ENCODE measurements at places on chromosomes 6 and 20. TPM values are rescaled to one million over a fixed set of nuclear protein-coding genes. Genes with fewer than 3 reads are reported as not detected.

GRCh38 chr6:152206072-152206818 lies 398.8 kb downstream of the ESR1 start:
- H3K4me1 ChIP-seq, result no peaks in the 10 kb centered on the region
- DNase-seq, result no peak
- H3K27ac ChIP-seq, result no peak overlapping the region
- H3K27me3 ChIP-seq, result no peaks in the 10 kb centered on the region
- no peak overlapping the region for H3K4me3 ChIP-seq
- H3K36me3 ChIP-seq, result peaks cover 54% of the 10 kb centered on the region

DNA sequence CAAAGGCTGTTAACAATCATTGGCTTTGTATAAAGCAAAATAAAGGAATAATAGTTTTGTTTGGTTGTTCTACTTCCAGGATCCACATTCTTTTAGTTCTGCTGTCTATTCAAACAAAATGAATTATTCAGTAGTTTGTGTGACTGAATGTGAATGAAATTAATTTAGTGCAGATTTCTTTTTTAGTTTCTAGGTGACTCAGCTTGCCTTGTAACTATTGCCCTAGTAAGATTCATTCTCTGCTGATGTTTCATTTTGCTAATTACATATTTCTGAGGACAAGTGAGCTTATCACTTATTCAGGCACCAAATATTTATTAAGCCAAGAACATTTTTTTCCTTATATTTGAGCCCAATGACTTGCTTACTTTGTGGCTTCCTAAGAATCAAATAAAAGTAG lies 46.5 kb upstream of the RIPOR2 start:
- H3K27me3 ChIP-seq, result no peaks in the 10 kb centered on the region
- no peaks in the 10 kb centered on the region for H3K36me3 ChIP-seq
- no peak overlapping the region for H3K27ac ChIP-seq
- DNase-seq, result no peak

GRCh38 chr6:12595161-12595811 lies 121.3 kb upstream of the PHACTR1 start:
- no peaks in the 10 kb centered on the region for H3K4me1 ChIP-seq
- H3K36me3 ChIP-seq, result no peaks in the 10 kb centered on the region
- no peak for DNase-seq
- no peak overlapping the region for H3K27ac ChIP-seq
- no peak overlapping the region for H3K4me3 ChIP-seq

DNA sequence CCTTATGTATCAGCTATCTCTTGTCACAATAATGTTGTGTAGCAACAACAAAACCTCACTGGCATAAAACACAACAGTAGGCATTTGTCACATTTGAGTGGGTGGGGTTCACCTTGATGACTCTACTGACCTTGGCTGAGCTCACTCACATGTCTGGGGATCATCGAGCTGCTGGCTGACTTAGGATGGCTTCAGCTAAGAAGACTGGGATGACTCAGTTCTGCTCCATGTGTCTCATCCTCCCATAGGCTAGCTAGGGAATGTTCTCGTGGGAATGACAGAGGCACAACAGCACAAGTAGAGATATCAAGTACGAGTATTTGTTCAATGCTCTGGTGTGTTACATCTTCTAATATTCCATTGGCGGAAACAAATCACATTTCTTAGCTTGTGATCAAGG lies 167.9 kb downstream of the PLCB1 start:
- DNase-seq, result no peak
- no peak overlapping the region for H3K4me3 ChIP-seq
- no peaks in the 10 kb centered on the region for H3K36me3 ChIP-seq
- no peaks in the 10 kb centered on the region for H3K27me3 ChIP-seq
- no peak overlapping the region for H3K27ac ChIP-seq

GRCh38 chr20:57000441-57000968 lies 265.9 kb downstream of the BMP7 start:
- no peaks in the 10 kb centered on the region for H3K4me1 ChIP-seq
- no peaks in the 10 kb centered on the region for H3K36me3 ChIP-seq
- H3K4me3 ChIP-seq, result no peak overlapping the region
- no peaks in the 10 kb centered on the region for H3K27me3 ChIP-seq
- no peak for DNase-seq

DNA sequence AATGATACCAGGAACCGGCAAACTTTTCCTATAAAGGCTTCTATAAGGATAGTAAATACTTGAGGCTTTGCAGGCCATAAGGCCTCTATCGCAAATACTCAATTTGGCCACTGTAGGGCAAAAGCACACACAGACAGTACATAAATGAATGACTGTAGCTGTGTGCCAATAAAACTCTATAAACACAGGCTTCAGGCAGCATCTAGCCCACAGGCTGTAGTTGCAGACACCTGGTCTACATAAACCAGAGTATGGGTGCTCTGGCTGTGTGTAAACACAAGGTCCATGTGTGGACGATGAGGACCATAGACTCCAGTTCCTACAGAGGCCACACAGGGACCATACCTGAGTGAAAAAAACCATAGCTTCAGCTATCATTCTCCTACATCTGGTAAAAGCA lies 52.2 kb downstream of the ZMYND8 start:
- no peak overlapping the region for H3K4me3 ChIP-seq
- no peaks in the 10 kb centered on the region for H3K27me3 ChIP-seq
- peaks cover 39% of the 10 kb centered on the region for H3K36me3 ChIP-seq

DNA sequence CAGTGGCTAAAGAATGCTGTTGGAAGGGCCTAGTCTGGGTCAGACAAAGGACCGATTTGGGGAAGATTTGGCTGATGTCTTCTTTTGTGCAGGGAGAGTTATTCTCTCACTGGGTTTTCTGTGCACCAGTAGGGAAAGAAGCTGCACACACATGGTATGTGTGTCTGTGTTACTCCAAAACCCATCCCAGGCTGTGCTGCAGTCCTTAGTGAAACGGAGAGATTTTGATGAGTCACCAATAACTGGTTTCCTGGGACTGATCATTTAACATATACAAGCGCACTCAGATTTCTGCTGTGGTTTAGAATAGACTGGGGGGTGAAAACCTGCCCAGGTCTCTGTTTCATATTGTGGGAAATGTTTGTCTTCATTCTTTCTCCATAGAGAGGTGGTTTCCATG lies 1049.8 kb downstream of the KIF16B start:
- H3K4me1 ChIP-seq, result no peaks in the 10 kb centered on the region
- H3K27me3 ChIP-seq, result no peaks in the 10 kb centered on the region

- DNase-seq, result no peak
- H3K4me3 ChIP-seq, result no peak overlapping the region
- H3K27ac ChIP-seq, result no peak overlapping the region
- H3K27me3 ChIP-seq, result no peaks in the 10 kb centered on the region
- H3K4me1 ChIP-seq, result no peaks in the 10 kb centered on the region
Measured at GRCh38 chr6:150282806-150283205, 86.0 kb upstream of the IYD start.

- H3K36me3 ChIP-seq, result no peaks in the 10 kb centered on the region
- no peak overlapping the region for H3K4me3 ChIP-seq
- H3K4me1 ChIP-seq, result no peaks in the 10 kb centered on the region
- no peak overlapping the region for H3K27ac ChIP-seq
Measured at GRCh38 chr6:14948586-14949245, 297.2 kb upstream of the JARID2 start.

- H3K4me1 ChIP-seq, result peaks cover 88% of the 10 kb centered on the region
- H3K36me3 ChIP-seq, result peaks cover 4% of the 10 kb centered on the region
- H3K4me3 ChIP-seq, result no peak overlapping the region
- H3K27me3 ChIP-seq, result no peaks in the 10 kb centered on the region
Measured at GRCh38 chr6:16136621-16137450, 8.0 kb downstream of the MYLIP start.

DNA sequence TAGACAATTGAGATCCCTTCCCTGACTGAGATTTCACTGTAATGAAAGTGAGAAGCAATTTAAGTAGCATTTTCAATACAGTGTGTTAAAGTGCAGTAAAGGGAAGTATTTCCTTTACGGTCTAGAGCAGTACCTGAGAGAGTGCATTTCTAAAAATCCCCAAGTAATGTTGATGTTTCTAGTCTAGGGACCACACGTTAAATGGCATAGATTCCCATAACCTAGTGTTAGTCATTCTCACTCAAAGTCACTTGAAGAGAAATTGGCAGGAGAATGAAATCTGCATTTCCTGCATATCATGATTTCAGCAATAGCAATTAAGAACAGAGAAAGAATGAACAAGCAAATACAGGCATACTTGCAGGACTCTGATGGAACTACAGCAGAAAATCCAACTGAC lies 67.9 kb downstream of the CGA start:
- no peaks in the 10 kb centered on the region for H3K36me3 ChIP-seq
- H3K27me3 ChIP-seq, result no peaks in the 10 kb centered on the region
- DNase-seq, result no peak
- H3K4me1 ChIP-seq, result no peaks in the 10 kb centered on the region
- no peak overlapping the region for H3K27ac ChIP-seq

DNA sequence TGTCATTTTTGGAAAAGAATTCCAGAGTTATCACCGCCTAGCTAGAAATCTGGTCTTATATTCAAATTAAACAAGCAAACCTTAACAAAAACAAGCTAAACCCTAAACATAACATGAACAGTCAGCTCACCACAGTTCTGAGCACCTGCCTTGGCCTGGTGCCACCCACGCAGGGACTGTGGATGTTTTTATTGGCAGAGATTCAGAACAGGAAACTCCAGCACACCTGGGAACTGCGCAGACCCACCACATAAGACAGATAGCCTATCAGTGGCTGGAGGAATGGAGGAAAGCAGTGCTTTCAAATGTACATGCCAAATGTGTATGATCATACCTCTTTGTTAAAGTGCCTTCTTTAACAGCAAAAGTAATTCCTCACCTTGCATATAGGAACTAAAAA lies 8.9 kb downstream of the SLC16A10 start:
- H3K36me3 ChIP-seq, result no peaks in the 10 kb centered on the region
- no peak for DNase-seq
- no peak overlapping the region for H3K4me3 ChIP-seq
- H3K27me3 ChIP-seq, result no peaks in the 10 kb centered on the region
- H3K4me1 ChIP-seq, result no peaks in the 10 kb centered on the region

- no peaks in the 10 kb centered on the region for H3K36me3 ChIP-seq
- H3K4me1 ChIP-seq, result no peaks in the 10 kb centered on the region
- H3K4me3 ChIP-seq, result no peak overlapping the region
- DNase-seq, result no peak
- H3K27me3 ChIP-seq, result no peaks in the 10 kb centered on the region
- H3K27ac ChIP-seq, result no peak overlapping the region
Measured at GRCh38 chr20:2259731-2260130, 36.1 kb upstream of the TGM3 start.

DNA sequence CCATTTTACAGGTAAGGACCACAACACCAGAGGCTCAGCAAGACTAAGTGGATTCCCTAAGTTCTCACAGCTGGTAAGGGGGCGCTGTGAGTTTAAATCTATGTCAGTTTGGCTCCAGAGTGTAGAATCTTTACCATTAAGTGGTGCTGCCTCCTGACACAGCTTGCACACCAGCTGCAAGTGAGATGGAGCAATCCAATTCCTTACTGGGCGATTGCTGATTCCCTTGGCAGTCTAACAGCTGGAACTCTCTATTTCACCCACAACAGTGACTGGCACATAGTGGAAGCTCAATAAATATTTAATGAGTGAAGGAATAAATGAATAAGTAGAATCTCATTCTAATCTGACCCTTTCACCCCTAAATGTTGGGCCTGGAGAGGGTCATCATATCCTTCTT lies 176.7 kb downstream of the CLIC5 start:
- H3K36me3 ChIP-seq, result no peaks in the 10 kb centered on the region
- DNase-seq, result no peak
- no peaks in the 10 kb centered on the region for H3K27me3 ChIP-seq
- H3K4me1 ChIP-seq, result no peaks in the 10 kb centered on the region

- no peak overlapping the region for H3K4me3 ChIP-seq
- no peak for DNase-seq
- no peaks in the 10 kb centered on the region for H3K27me3 ChIP-seq
- H3K36me3 ChIP-seq, result no peaks in the 10 kb centered on the region
- no peak overlapping the region for H3K27ac ChIP-seq
Measured at GRCh38 chr6:48658915-48659314, 547.9 kb upstream of the PTCHD4 start.

GRCh38 chr20:9367746-9368145 lies 146.6 kb upstream of the LAMP5 start:
- no peaks in the 10 kb centered on the region for H3K27me3 ChIP-seq
- no peak for DNase-seq
- no peak overlapping the region for H3K4me3 ChIP-seq
- no peaks in the 10 kb centered on the region for H3K4me1 ChIP-seq
- peaks cover 42% of the 10 kb centered on the region for H3K36me3 ChIP-seq

GRCh38 chr6:169932491-169932890 lies 181.1 kb downstream of the ERMARD start:
- H3K27me3 ChIP-seq, result peaks cover under 1% of the 10 kb centered on the region
- no peak overlapping the region for H3K4me3 ChIP-seq
- DNase-seq, result no peak

DNA sequence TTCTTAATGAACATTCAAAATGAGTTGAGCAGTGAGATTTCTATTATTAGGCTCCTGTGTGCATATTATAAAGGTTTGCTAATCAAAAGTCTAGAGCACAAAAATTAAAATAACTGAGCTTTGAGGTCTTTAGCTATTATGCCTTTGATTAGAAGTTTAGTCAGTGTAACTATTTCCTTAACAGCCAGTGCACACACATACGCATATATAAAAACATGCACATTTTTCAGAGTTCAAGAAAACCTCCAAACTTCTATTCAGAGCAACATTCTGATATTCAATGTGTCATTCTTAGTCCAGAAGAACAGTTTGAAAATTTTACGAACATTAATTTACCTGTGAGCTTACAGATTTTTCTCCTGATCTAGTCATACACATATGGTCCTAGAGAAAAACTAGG lies 48.3 kb upstream of the MYB start:
- H3K27me3 ChIP-seq, result no peaks in the 10 kb centered on the region
- no peak for DNase-seq
- H3K27ac ChIP-seq, result no peak overlapping the region
- H3K36me3 ChIP-seq, result no peaks in the 10 kb centered on the region
- no peaks in the 10 kb centered on the region for H3K4me1 ChIP-seq
- H3K4me3 ChIP-seq, result no peak overlapping the region

Gene PREP
- 15.8 TPM for total RNA-seq

Gene SLC17A3
- total RNA-seq, result not detected

Gene OPN5
- not detected for total RNA-seq

Gene CDYL
- total RNA-seq, result 34.4 TPM

Gene TRIM40
- total RNA-seq, result not detected

Gene HCK
- 2.0 TPM for total RNA-seq

Gene PLG
- not detected for total RNA-seq

All from heart left ventricle (tissue), 16 donors.